ENCODE measurements at places on chromosomes 11 and 22. TPM values are rescaled to one million over a fixed set of nuclear protein-coding genes. Genes with fewer than 3 reads are reported as not detected.

GRCh38 chr11:114615448-114616361 is 20.1 kb upstream of the NXPE4 start:
- no peak for DNase-seq

DNA sequence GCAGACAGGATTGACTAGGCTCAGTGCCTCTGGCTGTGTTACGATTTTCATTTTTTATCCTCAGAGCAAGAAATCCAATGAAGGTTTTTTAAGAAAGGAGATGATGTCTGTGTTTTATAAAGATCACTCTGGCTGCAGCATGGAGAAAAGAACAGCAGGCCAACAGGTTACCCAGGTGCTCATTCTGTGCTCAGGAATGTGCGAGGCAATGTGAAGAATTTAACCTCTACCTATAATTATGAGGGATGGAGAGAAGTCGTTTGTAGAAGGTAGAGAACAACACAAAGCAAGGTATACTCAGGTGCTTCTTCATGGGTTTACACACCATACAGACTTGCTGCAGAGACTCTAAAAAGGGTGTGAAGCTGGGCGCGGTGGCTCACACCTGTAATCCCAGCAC is 10.0 kb upstream of the RTCB start:
- DNase-seq: no peak

The GRM5 gene
- 3.1 TPM for total RNA-seq

- no peak for DNase-seq
Measured at GRCh38 chr11:112339566-112339965, 78.9 kb upstream of the PLET1 start.

DNA sequence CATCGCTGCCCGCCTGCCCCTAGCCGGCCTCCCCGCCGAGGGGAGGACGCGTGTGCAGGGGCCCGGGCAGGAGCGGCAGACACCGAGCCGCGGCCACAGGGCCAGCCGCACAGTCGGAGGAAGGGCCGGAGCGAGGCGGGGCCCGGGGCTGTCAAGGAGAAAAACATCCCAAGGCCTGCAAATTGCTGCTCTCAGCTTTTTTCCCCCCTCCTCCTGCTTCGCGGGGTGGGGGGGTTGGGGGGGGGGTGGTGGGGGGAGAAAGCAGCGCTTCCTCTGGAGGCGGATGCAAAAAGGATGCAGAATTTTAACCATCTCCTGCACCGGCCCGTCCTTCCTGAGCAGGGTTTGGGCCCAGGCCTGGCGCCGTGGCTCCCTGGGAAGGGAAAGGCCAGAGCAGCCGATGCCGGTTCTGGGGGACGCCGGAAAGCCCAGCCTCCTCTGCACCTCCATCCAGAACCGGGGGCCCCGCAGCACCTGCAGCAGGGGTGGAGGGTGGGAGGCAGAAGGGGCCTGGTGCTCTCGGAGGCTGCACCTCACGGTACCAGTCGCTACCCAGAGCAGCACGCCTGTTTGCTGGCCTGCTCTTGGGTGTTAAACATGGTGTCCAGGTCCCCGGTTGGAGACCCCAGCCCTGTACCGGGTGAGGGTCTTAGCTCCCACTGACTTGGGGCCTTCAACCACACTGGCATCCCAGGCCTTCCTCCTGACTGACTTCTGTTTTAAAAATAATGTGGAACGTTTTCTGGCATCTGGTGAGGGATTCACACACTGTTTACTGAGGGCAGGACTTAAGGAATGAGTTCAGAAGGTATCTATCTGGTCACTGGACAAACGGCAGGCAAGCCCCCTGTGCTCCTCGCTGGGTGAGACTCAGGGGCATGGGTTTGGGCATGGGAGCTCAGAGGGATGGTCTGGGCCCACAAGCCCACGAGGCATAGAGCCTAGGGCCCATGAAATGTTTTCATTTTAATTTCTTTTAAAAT is 77.4 kb upstream of the WNT7B start:
- DNase-seq: peak; percentile 82

DNA sequence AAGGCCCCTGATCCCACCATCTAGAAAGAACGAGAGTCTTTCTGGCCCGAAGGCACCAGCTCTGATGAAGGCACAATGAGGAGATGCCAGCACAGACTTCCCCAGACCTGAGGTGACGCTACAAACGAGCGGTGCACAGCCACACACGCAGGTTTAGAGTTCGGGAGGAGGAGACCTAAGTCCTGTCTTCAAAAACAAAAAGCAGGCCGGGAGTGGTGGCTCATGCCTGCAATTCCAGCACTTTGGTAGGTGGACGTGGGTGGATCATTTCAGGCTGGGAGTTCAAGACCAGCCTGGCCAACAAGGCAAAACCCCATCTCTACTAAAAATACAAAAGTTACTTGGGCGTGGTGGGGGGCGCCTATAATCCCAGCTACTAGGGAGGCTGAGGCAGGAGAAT is 9.5 kb downstream of the LTO1 start:
- no peak for DNase-seq

- no peak for DNase-seq
Measured at GRCh38 chr11:10534316-10534715, 6.7 kb downstream of the RNF141 start.

- DNase-seq: no peak
Measured at GRCh38 chr22:30406400-30406799, 9.6 kb downstream of the SEC14L2 start.

DNA sequence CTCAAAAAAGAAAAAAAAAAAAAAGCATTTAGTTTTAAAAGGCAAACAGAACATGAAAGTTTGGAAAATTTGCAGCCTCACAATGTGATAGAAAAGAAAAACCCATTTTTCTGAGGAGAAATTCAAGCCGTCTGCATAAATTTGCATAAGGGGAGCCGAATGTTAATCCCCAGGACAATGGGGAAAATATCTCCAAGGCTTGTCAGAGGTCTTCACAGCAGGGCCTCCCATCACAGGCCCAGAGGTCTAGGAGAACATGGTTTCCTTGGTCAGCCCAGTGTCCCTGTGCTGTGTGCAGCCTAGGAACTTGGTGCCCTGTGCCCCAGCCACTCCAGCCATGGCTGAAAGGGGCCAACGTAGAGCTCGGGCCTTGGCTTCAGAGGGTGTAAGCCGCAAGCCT is 109.1 kb downstream of the TRIM44 start:
- DNase-seq: no peak

Measured in umbilical cord (tissue), 2 donors.